ENCODE measurements at places on chromosomes 16 and 17. TPM values are rescaled to one million over a fixed set of nuclear protein-coding genes. Genes with fewer than 3 reads are reported as not detected.
A peak's percentile ranks its signal among the peaks of the same experiment; 100 is the strongest.

- no peaks in the 10 kb centered on the region for H3K36me3 ChIP-seq
- H3K4me3 ChIP-seq: no peak overlapping the region
- no peaks in the 10 kb centered on the region for H3K27me3 ChIP-seq
- no peak for DNase-seq
- peaks cover 22% of the 10 kb centered on the region for H3K4me1 ChIP-seq
- H3K27ac ChIP-seq: no peak overlapping the region
Measured at GRCh38 chr16:75074920-75075687, 41.5 kb downstream of the LDHD start.

NPIPA7 gene
- 10.2 TPM for total RNA-seq

DNA sequence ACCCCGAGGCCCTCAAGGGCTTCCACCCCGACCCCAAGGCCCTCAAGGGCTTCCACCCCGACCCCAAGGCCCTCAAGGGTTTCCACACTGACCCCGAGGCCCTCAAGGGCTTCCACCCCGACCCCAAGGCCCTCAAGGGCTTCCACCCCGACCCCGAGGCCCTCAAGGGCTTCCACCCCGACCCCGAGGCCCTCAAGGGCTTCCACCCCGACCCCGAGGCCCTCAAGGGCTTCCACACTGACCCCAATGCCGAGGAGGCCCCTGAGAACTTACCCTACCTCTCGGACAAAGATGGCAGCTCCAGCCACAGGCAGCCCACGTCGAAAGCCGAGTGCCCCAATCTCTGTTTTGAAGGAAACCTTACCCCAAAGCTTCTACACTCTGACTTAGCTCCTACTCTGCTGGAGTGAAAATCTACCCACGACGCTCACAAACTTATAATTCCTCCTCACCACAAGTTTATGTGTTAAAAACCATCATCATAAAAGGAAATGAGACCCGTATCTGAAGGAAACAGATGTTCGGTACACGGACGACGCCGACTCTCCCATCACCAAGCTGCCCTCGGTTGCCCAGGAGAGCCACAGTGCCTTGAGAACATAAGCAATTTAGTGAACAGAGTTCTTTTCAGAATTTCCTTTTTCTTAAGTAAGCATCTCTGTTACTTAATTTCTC is 61.2 kb upstream of the RPH3AL start:
- H3K4me1 ChIP-seq: peaks cover 10% of the 10 kb centered on the region
- DNase-seq: no peak
- H3K4me3 ChIP-seq: no peak overlapping the region
- H3K27ac ChIP-seq: no peak overlapping the region

CX3CL1 gene
- 10.2 TPM for total RNA-seq

DNA sequence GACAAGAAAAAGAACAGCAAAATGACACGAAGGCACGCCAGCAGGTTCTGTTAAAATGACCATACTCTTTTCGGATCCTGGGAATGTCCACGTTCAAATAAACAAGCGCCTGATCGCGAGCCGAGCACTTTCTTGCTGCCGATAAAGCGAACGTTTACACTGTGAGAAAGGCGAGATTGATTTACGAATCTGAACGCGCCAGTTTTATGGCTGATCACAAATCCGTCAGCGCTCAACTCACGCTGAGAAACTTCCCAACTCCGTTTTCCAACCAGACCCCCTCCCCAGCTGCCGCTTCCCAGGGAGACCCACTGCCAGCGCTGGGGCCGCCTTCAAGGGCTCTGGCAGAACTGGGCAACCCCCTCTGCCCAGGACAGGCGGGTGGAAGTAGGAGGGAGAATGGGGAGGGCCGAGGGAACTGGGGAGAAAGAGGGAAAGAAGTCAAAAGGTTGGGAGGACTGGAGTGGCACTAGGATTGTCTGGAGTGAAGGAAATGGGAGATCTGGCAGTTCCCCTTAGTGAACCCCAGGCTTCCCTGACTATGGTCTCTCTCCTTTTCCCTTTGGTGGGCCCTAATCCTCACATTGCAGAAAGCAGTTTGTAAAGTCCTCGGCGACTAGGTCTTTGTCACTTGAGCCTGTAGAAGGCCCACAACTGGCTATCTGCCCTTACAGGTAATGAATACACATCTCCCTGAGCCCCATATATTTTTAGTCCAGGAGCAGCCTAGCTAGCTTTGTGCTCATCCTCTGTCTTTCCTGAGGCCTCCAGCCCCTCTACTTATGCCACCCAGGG is 6.9 kb downstream of the HOXB4 start:
- H3K36me3 ChIP-seq: no peaks in the 10 kb centered on the region
- DNase-seq: no peak
- peaks cover 48% of the 10 kb centered on the region for H3K27me3 ChIP-seq
- H3K27ac ChIP-seq: no peak overlapping the region
- H3K4me3 ChIP-seq: no peak overlapping the region

TBC1D28 gene
- total RNA-seq: not detected

PHAF1 gene
- total RNA-seq: 18.9 TPM

DNA sequence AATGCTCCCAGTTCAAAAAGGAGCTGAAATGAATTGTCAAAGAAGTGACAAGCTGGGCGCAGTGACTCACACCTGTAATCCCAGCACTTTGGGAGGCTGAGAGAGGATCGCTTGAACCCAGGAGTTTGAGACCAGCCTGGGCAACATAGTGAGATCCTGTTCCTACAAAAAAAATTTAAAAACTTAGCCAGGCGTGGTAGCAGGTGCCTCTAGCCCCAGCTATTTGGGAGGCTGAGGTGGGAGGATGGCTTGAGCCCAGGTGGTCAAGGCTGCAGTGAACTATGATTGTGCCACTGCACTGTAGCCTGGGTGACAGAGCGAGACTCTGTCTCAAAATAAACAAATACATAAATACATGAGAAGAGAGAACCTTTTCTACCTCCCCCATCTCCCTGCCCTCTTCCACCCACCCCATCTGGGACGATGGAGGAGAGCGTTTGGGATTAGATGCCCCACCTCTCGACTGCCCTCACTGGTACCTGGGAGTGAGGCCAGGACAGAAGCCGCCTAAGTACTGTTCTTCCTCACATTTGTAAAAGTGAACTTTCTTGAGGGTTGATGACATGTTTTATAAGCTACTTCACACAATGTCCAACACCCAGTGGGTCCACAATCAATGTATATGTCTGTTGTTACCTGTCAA is 2.4 kb downstream of the IL4R start:
- H3K27me3 ChIP-seq: no peaks in the 10 kb centered on the region
- no peak for DNase-seq
- H3K27ac ChIP-seq: peak overlapping the region; percentile 40
- peaks cover 5% of the 10 kb centered on the region for H3K4me1 ChIP-seq
- H3K4me3 ChIP-seq: no peak overlapping the region

All from thyroid gland (tissue), 4 donors.